ENCODE measurements at places on chromosomes 5 and 9. TPM values are rescaled to one million over a fixed set of nuclear protein-coding genes. Genes with fewer than 3 reads are reported as not detected.

GRCh38 chr9:89309608-89310474 lies 1.2 kb upstream of the CKS2 start:
- no peak for DNase-seq

DNA sequence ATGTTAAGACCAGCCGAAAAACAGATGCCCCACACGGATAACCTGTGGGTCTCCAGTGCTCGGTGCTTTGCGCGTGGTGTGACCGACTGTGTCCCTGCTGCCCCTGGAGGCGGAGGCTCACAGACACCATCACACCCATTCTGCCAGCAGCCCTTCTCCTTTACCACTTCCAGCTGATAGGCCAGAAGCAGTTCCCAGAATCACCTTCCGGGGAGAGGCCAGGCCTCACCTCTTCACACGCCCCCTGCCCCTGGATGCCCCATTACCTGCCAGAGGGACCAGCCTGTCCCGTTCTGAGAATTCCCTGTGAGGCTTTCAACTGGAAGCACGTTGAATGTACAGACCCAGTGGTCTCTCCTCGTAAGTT lies 21.6 kb upstream of the LRRC14B start:
- DNase-seq = no peak

DNA sequence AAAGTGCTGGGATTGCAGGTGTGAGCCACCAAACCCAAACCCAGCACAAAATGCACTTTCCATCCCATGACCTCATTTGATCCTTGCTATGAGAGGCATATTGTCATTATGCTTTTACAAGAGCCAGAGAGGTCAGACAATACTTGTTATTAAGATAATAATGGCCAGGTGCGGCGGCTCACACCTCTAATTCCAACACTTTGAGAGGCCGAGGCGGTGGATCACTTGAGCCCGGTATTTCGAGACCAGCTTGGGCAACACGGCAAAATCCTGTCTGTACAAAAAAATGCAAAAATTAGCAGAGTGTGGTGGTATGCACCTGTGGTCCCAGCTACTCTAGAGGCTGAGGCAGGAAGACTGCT lies 55.9 kb upstream of the IL17B start:
- no peak for DNase-seq

DNA sequence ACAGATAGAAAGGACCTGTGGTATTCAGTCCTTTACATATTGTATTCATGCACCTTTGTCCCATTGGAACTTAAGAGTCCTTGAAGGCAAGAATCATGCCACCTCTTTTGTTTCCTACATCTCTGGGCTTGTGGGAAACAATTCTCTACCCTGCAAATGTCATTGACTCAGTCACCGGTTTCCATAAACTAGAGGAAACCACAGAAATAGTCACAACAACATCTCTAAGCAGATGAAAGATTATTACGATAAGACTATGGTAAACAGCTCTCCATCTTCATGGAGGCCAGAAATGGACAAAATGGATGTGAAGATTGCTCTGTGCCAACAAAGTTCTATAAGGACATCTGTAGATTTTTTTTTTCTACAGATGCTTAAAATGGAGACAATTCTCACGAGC lies 165.5 kb downstream of the PIK3R1 start:
- no peak for DNase-seq

Gene ZNF782
- polyA plus RNA-seq = 1.8 TPM

Measured in brain (organoid and tissue), 16 donors.